DMS153 (cell line): ENCODE measurements at places on chromosomes 7 and 10.

GRCh38 chr10:119391440-119392251, 150.9 kb downstream of the RGS10 start:
- no peak for DNase-seq

GRCh38 chr10:116183733-116184511, 89.1 kb downstream of the GFRA1 start:
- no peak for DNase-seq

DNA sequence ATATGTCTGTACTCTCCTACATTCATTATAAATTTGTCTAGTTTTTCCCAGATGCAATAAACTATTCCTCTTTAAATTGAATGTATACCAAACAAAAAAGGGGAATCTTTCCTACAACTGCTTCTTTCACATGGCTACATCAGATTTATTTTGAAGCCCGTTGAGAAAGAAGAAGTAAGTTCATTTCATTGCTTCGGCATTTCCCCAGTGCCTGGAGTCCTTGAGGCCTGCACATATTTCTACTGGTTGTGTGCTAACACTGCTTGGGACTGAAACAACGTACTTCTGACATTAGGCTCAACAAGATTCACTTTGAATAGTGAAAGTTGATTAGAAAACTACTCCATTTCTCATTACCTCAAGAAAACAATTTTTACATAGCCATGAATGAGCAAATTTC, 201.7 kb downstream of the PHF14 start:
- no peak for DNase-seq

DNA sequence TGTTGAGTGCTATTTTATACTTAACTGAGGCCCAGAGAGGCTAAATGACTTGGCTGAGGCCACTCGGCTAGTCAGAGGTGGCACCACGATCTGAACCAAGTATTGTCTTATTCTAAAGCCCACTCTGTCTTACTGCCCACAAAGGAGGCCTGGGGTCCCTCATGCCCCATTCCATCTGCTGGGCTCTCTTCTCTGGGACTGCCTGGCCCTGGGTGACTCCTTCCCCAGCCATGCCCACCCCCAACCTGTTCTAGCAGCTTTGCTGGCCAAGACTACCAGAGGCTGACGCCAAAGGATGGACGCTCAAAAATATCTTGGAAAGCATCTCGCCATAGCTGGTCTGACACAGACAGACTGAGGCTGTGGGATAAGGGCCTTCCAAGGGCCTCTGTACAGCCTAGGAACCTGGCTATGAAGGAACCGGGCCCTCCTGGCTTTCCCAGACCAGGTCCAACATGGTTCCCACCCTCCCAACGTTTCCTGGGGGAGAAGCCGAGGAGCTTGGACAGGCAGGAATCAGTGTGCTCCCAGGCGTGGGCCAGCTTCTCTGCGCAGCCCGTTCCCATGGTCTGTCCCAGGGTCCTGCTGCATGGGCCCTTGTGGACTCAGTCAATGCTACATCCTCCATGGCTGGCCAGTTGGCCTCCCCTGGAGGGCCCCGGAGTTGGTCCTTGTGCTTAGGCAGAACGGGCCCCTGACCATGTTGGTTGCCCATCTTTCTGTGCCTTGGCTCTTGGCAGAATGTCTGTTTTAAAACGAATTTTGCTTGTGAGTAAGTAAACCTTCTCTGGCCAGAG, 11.7 kb downstream of the HSPA12A start:
- no peak for DNase-seq

- no peak for DNase-seq
Measured at GRCh38 chr7:70654979-70655378, 477.0 kb upstream of the GALNT17 start.

GRCh38 chr7:99005776-99006175, 127.4 kb downstream of the TRRAP start:
- no peak for DNase-seq

- DNase-seq: no peak
Measured at GRCh38 chr7:127208351-127208750, 44.4 kb downstream of the GRM8 start.
